ENCODE measurements at places on chromosomes 4 and X.

DNA sequence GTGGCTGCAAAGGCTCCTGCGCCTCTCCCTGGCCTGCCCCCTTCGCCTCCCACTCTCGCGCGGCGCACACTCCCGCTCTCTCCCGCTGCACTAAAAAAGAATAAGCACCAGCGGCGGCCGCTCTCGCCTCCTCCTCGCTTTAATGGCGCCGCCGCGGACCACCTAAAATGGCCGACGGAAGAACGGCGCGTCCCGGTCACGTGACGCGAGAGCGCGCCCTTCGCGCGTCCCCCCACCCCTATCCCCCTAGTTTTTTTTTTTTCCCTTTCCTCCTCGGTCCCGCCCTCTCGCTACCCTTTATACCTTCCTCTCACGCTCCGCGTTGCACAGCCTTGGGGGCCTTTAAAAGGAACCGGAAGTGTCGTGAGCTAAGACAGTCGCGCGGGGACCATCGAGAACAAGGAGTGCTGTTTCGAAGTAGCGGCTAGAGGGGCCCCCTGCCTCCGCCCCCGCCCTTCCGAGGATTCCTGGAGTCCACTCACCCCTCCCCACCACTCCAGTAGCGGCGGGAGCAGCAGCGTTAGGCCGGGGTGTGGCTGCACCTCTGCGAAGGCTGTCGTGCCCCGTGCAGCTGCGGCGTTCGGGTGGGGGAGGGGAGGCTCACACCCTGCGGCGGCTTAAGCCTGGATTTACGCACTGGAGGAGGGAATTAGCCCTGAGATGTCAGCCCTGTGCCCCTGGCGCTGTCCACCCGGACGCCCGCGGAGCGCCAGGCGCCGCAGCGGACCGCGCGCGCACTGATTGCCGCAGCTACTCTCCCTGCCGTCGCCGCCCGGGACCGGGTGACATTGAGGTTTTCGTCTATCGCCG lies at the start of gene HNRNPD:
HNRNPD (minus strand) TSS at position 176 of the 810 bp plus-strand sequence. CDS start 313 bp downstream, outside the sequence.
- peak; percentile 97 for DNase-seq

GRCh38 chr4:76196376-76196775 lies 17.2 kb downstream of the SCARB2 start:
- DNase-seq, result no peak

- no peak for DNase-seq
These were observed 23.0 kb upstream of the UGT2B4 start for GRCh38 chr4:69518538-69519198.

GRCh38 chr4:1105067-1105466 lies 8.3 kb downstream of the RNF212 start:
- no peak for DNase-seq

DNA sequence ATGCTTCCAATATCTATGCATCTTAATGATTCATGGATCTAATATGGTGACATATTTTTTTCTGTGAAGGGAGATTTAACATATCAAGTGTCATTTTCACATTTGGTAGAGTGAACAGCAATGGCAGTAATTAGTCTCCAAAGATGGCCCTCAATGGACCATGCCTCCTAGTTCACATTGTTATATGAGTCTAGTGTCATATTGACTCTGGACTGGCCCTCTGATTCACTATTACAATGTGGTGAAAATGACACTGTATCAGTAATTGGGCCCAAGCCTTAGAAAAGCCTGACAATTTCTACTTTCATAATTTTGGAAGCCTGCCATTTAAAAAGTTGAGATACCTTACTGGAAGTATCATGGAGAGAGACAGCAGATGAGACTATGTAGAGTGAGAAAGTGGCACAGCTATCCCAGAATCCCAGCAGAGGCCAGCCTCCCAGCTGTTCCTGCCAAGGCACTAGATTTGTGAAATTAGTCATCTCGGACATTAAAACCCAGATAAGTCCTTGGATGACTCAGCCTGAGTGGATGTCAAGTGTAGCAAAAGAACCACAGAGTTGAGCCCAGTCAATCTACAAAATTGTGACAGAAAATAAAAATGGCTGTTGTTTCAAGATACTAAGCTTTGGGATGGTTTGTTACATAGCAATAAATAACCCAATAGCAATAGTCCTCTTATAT lies 68.4 kb downstream of the ARHGEF38 start:
- no peak for DNase-seq

GRCh38 chr4:109682875-109683274 lies 20.4 kb downstream of the CASP6 start:
- no peak for DNase-seq

DNA sequence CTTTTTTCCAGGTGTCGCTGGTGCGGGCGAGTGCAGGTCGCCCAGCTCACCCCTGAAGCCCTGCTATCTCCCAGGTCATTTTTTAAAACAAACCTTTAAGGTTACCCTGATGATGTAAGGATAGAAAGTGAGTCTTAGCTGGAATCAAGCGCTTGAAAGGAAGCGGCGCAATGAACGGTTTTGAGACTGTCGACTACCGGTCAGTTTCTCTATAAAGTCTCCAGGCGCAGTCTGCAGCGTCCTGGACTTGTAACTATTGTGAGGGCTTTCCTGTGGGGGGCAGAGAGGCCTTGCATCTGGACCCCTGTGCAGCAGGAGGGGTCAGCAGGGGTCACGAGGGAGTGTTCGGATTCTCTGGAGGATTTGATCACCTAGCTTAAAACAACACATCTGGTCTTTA lies 1.6 kb downstream of the KIT start:
- DNase-seq, result no peak

DNA sequence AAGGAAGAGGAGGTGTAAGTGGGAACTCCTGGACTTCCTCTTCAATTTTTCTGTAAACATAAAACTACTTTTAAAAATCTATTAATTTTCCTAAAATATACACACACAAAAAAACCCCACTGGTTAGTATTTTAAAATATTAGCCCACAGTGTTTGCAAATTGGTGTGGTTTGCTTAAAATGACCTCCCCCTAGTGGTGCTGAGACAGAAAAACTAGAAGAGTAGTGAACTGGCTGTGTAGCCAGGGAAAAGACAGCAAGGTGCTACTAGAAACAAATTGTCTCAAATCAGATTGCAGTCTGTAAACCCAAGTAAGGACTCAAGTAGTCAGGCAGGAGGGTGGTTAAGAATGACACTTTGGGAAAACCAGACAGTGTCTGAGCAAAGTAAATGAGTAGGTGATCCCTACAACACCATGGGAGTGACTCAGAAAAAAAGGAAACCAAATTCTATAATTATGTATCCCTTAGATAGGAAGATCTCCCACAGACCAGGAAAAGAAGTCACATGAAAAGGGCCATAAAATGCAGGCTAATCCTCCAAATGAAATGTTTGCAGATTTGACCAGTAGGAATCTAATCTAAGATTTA lies 26.0 kb downstream of the AMTN start:
- DNase-seq, result no peak

DNA sequence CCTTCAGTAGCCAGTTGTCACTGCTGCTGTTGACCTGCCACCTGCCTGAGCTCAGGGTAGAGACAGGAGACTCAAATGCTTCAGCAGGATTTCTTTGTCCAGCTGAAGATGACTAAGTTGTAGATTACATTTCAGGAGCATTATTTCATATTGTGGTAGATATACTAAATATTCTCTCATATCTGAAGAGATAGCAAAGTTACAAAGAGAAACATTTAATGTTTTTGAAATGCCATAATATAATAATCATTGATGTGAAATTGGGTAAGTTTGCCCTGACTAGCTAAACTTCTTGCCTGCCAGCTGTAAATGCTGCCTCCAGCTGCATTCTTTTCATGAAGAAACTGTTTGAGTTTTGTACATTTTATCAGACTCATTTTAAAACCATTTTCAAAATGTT lies 247.6 kb upstream of the CNKSR2 start:
- DNase-seq, result no peak

GRCh38 chr4:8264106-8264505 lies 5.4 kb upstream of the HTRA3 start:
- no peak for DNase-seq

DNA sequence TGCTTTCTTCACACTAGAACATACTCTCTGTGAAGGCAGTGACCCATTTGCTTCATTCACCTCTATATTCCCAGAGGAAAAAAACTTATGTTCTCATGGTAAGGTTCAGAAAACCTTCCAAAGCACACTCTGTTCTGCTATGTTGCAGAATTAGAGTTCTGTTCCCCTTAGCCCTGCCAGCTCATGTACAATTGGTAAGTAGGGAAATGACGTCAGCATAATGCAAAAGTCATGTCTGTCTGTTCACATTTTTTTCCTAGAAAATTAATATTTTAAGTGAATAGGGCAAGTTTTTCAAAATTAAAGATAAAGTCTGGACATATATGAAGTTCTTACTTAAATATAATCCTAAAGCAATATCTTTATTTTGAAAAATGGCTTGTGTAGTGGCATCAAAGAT lies 443.6 kb downstream of the GALNTL6 start:
- DNase-seq, result no peak

- DNase-seq, result no peak
These were observed 4.1 kb upstream of the NDNF start for GRCh38 chr4:121076416-121076815.

DNA sequence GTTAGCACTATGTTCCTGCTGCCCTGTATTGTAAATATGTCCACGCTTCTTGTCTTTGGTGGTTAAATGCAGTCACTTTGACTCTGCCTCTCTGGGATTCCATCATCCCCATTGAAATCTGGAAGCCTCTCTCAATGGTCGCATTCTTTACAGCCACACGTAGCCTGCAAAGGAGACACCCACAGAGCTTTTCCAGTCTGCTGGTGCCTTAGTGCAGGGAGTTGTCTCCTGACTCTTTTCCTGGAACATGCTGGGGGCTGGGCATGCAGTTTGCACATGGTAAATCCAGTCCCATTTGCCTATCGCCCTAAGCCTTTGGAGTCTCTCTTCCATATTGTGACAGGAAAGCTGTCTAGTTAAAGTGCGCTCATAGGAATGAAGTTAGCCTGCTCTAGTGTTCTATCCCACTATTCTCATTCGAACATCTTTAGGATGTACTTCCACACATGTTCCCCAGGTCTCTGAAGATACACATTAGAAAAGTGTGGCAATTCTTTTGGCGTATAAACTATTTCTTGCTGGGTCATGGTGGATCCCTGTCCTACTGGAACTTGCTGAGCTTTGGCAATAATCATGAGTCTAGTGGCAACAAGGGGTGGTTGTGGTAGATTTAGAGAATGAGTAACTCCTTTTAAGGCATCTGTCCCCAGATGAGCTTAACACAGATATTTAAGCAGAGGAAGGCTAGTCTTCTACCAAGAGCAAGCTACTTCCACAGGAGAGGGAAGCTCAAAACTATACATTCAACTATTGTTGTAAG lies 33.7 kb downstream of the COQ2 start:
- DNase-seq, result no peak

- DNase-seq, result no peak
These were observed 198.8 kb downstream of the VEGFC start for GRCh38 chr4:176593943-176594342.

- DNase-seq, result no peak
These were observed 368.8 kb downstream of the ANKRD50 start for GRCh38 chr4:124343661-124344171.

GRCh38 chrX:134622056-134622812 lies 36.0 kb downstream of the PLAC1 start:
- no peak for DNase-seq

- no peak for DNase-seq
These were observed 318.6 kb downstream of the NAF1 start for GRCh38 chr4:162847945-162848549.

- DNase-seq, result no peak
These were observed 152.2 kb downstream of the EFNB1 start for GRCh38 chrX:68980906-68981616.

- no peak for DNase-seq
These were observed 45.8 kb downstream of the SLC39A8 start for GRCh38 chr4:102299354-102300107.

DNA sequence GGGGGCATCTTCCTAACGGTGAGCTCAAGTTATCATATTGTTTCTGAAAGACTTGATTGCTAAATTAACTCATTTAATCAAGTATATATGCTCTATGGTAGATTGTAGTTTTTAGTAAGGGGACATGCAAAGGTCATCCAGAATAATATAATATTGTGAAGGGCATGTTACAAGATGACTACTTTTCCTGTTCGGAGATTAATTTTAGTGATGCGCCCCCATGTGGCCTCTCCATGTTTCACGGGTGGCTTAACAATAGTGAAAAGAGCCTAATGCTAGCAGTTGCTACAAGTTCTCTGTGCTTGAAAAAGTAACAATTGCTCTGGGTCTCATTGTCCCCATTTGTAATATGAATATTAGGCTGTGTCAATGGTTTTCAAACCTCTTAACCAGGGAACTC lies 12.2 kb downstream of the SMPX start:
- DNase-seq, result no peak

DNA sequence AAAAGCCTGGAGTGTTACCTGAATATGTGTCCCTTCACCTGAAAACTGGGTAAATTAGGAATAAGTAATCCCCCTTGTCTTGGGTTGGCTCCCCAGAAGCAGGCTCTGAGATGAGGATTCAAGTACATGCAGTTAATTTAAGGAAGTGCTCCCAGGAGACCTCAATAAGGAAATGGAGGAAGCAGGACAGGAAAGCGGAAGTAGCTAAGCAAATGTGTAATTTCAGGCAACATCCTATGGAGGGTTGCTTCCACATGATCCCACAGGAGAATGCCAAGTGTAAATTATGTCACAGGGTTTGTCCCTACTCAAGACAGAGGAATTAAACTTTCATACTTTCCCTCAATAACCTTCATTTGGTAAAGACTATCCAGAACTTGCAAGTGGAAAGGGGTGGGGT lies 48.1 kb upstream of the ARHGEF6 start:
- DNase-seq, result no peak

- DNase-seq, result no peak
These were observed 44.5 kb downstream of the SYTL5 start for GRCh38 chrX:38050806-38051205.

DNA sequence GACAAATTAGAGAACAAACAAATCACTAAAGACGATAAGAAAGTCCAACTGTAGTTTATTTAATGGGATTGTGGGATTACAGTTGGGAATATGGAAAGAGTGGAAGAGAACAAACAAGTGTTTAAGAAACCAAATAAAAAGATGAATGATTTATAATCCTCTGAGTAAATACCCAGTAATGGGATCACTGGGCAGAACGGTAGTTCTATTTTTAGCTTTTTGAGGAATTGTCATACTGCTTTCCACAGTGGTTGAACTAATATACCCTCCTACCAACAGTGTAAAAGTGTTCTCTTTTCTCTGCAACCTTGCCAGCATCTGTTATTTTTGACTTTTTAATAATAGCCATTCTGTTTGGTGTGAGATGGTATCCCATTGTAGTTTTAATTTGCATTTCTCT lies 15.0 kb downstream of the C4orf51 start:
- DNase-seq, result no peak

DNA sequence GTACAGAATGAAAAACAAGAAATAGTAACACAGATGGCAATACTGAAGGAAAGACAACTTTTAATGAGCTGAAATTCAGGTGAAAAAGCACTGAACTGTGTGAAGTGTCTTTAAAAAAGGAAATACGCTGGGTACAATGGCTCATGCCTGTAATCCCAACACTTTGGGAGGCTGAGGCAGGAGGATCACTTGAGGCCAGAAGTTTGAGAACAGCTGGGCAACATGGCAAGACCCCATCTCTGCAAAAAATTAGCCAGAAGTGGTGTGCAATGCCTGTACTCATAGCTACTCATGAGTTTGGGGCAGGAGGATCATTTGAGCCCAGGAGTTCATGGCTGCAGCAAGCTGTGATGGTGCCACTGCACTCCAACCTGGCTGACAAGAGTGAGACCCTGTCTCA lies 59.8 kb upstream of the COX18 start:
- DNase-seq, result no peak

Data from cortex of kidney (tissue), 1 donor.